ENCODE measurements at places on chromosomes 4 and X. TPM values are rescaled to one million over a fixed set of nuclear protein-coding genes. Genes with fewer than 3 reads are reported as not detected.

DNA sequence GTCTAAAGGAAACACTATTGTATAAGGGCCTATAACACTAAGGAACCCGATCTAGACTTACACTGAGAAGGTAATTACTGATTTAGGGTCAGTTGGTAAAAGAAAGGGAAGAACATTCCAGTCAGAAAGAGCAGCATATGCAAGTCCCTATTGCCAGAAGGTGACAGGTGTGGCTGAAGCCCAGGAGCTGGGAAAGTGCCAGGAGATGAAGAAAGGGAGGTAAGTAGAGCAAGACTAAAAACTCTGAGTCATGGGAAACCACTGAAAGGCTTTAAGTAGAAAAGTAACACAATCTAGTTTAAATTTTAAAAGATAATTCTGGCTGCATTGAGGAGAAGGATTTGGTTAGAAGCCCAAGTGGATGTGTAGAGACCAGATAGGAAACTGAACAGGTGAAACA is 77.7 kb upstream of the INTU start:
- H3K36me3 ChIP-seq: no peaks in the 10 kb centered on the region
- no peaks in the 10 kb centered on the region for H3K27me3 ChIP-seq
- no peak for DNase-seq
- H3K4me3 ChIP-seq: no peak overlapping the region

- H3K27me3 ChIP-seq: no peaks in the 10 kb centered on the region
- peak; percentile 17 for DNase-seq
- no peaks in the 10 kb centered on the region for H3K4me1 ChIP-seq
- H3K4me3 ChIP-seq: no peak overlapping the region
- no peaks in the 10 kb centered on the region for H3K36me3 ChIP-seq
Measured at GRCh38 chr4:177339477-177340374, 30.1 kb downstream of the NEIL3 start.

DNA sequence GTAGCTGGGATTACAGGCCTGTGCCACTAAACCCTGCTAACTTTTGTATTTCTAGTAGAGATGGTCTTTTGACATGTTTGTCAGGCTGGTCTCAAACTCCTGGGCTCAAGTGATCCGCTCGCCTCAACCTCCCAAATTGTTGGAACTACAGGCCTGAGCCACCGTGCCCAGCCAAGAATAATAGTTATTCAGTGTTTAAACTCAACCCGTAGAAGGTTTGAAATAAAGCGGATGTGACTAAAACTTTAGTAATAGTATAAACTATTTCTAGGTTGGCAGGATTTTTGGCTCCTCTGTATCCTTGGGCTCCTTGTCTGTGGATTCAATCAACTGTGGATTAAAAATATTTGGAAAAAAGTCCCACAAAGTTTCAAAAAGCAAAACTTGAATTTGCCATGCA is 37.8 kb downstream of the PCDH10 start:
- no peak overlapping the region for H3K4me3 ChIP-seq
- H3K27me3 ChIP-seq: no peaks in the 10 kb centered on the region
- peak; percentile 70 for DNase-seq

DNA sequence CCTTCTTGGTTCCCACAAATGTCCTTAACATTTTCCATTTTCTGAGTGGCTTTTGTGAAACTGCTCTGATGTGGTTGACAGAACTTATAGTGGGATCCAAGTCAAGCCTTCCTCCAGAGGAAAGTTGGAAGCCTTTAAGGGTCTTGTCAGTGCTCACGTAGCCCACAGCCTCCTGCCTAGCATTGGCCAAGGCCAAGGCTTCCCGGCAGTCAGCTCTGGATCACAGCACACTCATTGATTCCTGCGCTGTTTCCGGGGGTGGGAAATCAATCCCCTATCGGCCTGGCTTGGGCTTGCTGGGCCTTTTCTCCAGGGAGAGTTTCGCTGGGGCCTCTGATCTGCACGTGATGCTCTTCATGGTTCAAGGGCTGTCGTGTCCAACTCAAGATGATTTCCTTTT is 76.1 kb downstream of the SLC9A6 start:
- no peak for DNase-seq
- H3K27ac ChIP-seq: no peak overlapping the region
- H3K4me3 ChIP-seq: no peak overlapping the region
- H3K27me3 ChIP-seq: no peaks in the 10 kb centered on the region
- peaks cover 17% of the 10 kb centered on the region for H3K4me1 ChIP-seq

GRCh38 chrX:2682565-2683177 is 8.4 kb upstream of the CD99 start:
- no peaks in the 10 kb centered on the region for H3K27me3 ChIP-seq
- H3K27ac ChIP-seq: no peak overlapping the region
- no peaks in the 10 kb centered on the region for H3K36me3 ChIP-seq

DNA sequence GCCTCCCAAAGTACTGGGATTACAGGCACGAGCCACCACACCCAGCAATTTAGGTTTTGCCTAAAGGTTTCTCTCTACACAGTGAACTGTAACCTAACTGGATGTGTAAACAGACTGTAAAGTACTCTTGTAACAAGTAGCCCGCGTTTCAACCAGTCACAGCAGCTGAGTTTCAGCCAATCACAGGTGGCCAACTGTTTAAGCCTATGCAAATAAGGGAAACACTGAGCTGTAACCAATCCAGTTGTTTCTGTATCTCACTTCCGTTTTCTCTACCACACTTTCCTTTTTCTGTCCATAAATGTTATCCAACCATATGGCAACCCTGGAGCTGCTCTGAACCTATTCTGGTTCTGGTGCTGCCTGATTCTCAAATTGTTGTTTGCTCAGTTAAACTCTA is 59.9 kb downstream of the DIPK2B start:
- H3K36me3 ChIP-seq: no peaks in the 10 kb centered on the region
- H3K27me3 ChIP-seq: no peaks in the 10 kb centered on the region
- no peak overlapping the region for H3K4me3 ChIP-seq
- DNase-seq: no peak
- no peak overlapping the region for H3K27ac ChIP-seq
- H3K4me1 ChIP-seq: no peaks in the 10 kb centered on the region

DNA sequence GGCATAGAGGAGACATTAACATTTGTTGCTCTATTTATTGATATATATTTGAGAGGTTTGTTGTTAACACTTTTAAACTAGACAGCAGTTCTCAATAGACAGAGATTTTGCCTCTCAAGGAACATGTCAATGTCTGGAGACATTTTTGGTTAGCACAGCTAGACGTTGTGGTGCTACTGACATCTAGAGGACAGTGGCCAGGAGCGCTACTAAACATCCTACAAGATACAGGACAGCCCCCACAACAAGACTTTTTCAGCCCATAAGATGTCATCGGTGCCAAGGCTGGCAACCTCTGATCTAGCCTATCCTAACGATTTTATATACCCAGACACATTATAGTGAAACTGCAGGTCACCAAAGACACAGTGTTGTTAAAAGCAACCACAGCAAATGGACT is 18.4 kb upstream of the CTSO start:
- H3K27me3 ChIP-seq: no peaks in the 10 kb centered on the region
- DNase-seq: no peak
- H3K4me1 ChIP-seq: peaks cover 7% of the 10 kb centered on the region
- H3K36me3 ChIP-seq: no peaks in the 10 kb centered on the region

DNA sequence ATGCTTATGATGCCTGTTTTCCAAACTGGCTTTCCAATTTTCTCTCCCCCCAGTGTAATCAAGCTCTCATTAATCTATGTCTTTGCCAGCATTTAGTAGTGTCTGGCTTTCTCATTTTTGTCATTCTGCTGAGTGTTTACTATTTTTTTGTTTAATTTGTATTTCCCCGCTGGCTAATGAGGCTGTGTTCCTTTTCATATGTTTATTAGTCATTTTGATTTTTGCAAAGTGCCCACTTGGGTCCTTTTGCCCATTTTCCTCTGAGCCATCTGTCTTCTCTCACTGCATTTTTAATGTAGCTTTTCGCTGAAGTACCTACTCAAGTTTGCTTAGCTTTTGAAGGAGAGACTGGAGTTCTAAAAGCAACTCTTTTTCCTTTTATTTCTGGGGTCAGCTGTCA is 14.7 kb downstream of the DCK start:
- H3K27me3 ChIP-seq: no peaks in the 10 kb centered on the region

DNA sequence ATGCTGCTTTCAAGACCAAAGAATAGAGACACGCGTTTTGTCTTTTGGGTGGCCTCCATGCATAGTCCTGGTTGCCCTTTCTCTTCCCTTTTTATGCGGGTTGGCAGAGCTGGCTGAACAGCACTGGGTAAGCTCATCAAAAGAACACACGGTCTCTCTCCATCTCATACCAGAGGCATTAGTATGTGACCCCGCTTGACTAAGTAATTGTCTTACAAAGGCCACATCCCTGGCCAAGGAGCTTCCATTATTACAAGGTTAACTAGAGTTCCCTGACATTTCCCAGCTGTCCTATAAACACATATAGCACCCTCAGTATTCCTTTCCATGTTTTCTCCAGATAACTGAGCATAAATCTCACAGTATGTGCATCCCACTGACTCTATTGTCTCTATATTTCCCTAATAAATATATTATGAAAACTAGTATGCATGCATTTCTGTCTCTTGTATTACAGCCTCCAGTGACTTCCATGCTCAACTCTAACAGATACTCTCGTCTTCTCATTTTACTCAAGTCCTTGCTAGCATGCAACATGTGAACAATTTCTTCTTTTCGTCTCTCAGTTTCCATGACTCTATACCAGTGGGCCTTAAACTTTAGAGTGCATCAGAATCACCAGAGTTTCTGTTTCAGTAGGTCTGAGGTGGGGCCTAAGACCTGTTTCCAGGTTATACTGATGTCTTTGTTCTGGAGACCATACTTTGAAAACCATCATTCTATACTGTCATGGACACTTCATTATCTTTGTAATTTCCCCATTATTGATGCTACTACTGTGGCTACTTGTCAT is 247.7 kb upstream of the ARSJ start:
- no peaks in the 10 kb centered on the region for H3K4me1 ChIP-seq
- no peaks in the 10 kb centered on the region for H3K36me3 ChIP-seq
- no peak overlapping the region for H3K4me3 ChIP-seq
- H3K27ac ChIP-seq: no peak overlapping the region

- no peaks in the 10 kb centered on the region for H3K36me3 ChIP-seq
- no peak for DNase-seq
- H3K4me3 ChIP-seq: no peak overlapping the region
- no peaks in the 10 kb centered on the region for H3K4me1 ChIP-seq
- H3K27me3 ChIP-seq: no peaks in the 10 kb centered on the region
Measured at GRCh38 chr4:41477181-41477905, 60.6 kb upstream of the LIMCH1 start.

DNA sequence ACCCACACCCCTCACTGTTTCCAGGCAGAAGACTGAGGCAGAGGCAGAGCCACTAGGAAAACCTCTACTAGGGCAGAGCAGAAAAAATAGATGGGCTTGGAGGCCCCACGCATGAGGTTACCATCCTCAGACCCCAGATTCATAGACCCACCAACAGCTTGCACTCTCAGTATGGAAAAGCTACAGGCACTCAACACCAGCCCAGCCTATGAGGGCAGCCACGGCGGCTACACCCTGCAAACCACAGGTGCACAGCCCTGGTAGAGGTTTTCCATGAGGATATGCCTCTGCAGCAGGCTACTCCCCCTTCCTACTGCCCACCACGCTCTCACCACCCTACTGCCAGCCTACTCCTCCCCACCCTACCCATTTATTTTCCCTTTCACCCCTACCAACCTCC is 235.1 kb downstream of the CWH43 start:
- no peak overlapping the region for H3K27ac ChIP-seq
- H3K4me1 ChIP-seq: no peaks in the 10 kb centered on the region
- no peaks in the 10 kb centered on the region for H3K36me3 ChIP-seq
- H3K27me3 ChIP-seq: no peaks in the 10 kb centered on the region
- H3K4me3 ChIP-seq: no peak overlapping the region

DNA sequence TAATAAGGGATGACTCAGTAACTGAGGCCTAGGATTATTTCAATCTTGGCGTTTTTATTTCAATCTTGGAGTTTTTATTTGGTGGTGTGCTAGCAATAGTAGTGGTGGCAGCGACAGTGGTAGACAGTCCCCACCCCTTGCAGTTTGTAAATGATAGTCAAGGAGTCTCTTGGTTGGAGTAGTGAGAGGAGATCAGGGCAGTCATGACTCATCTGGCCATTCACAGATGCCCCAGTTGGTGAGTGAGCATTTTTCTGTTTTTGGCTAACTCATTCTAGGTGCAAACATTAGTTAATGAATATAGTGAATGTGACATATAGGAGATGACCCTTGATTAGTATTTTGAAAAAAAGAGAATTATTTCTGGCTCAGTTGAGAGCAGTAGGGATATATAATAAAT is 93.5 kb upstream of the ADAD1 start:
- H3K27me3 ChIP-seq: no peaks in the 10 kb centered on the region
- H3K4me3 ChIP-seq: no peak overlapping the region
- no peak overlapping the region for H3K27ac ChIP-seq
- DNase-seq: peak; percentile 9
- no peaks in the 10 kb centered on the region for H3K4me1 ChIP-seq

DNA sequence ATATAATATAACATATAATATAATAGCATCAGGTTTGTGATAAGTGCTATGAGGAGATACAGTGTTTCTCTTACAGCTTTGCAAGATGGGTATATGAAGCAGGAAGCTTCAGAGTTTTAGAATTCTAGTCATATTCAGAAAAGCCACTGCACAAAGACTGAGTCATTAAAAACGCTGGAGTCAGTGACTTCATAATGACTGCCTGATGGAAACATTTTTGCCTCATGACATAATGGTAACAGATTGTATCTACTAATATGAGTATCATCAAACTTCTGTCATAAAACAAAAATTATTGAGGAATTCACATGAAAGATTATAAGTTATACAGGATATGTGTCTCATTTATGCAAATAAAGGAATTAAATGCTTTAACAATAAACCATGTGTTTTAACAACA is 46.8 kb downstream of the EPHA5 start:
- H3K36me3 ChIP-seq: no peaks in the 10 kb centered on the region
- H3K4me3 ChIP-seq: no peak overlapping the region
- peak overlapping the region; percentile 90 for H3K27ac ChIP-seq

GRCh38 chr4:38123555-38123954 is 163.4 kb downstream of the PTTG2 start:
- no peak overlapping the region for H3K27ac ChIP-seq
- H3K36me3 ChIP-seq: peaks cover 12% of the 10 kb centered on the region
- H3K4me1 ChIP-seq: peaks cover 21% of the 10 kb centered on the region

Gene PSMD10
- 47.3 TPM for total RNA-seq

Gene AFP
- 8.6 TPM for total RNA-seq

Gene PALLD
- 551 TPM for total RNA-seq

Gene LEF1
- 16.6 TPM for total RNA-seq

Gene SHISA3
- total RNA-seq: not detected

Gene GNRHR
- total RNA-seq: not detected

Gene TNIP3
- total RNA-seq: 0.14 TPM

Gene TREX2
- total RNA-seq: 0.36 TPM

Gene C4orf50
- 0.17 TPM for total RNA-seq

All from astrocyte (in vitro differentiated cells and primary cell).